Heart left ventricle (tissue), 16 donors: ENCODE measurements at places on chromosomes 5 and 9. TPM values are rescaled to one million over a fixed set of nuclear protein-coding genes. Genes with fewer than 3 reads are reported as not detected.

DNA sequence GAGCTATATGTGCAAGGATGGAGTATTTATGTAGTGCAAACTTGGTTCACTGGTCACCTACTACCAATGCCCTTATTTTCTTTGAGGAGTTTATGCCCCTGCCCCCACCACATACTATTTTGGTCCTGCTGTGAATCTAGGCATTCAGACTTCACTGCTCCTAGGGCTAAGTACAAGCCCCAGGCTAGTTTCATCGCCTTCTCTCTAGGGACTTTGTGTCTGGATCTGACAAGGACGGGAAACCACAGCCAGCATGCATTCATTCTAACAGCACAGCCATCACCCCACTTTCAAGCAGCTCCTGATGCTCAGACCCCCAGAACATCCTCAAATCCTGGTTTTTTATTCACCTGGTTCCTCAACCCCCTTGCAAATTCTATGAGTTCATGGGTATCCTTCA is 56.8 kb downstream of the DRD1 start:
- no peak for DNase-seq

GRCh38 chr5:41793141-41793770 is 77.0 kb downstream of the OXCT1 start:
- DNase-seq: no peak

- peak; percentile 67 for DNase-seq
Observed at GRCh38 chr9:136324501-136325300, 2.6 kb upstream of the GPSM1 start.

GRCh38 chr5:160271836-160272235 is 40.5 kb downstream of the CCNJL start:
- no peak for DNase-seq

- no peak for DNase-seq
Observed at GRCh38 chr9:34405719-34406118, 29.0 kb upstream of the MYORG start.

- no peak for DNase-seq
Observed at GRCh38 chr5:60280943-60281342, 387.4 kb upstream of the PDE4D start.

Gene ZNF354B
- total RNA-seq: 8.2 TPM

Gene RASEF
- total RNA-seq: 0.07 TPM

Gene CD72
- 0.80 TPM for total RNA-seq

Gene CDKN2B-AS1
- 0.46 TPM for total RNA-seq

Gene TTLL11
- 5.5 TPM for total RNA-seq

Gene CSNK1A1
- 156 TPM for total RNA-seq
